ENCODE measurements at places on chromosomes 16 and 17.

DNA sequence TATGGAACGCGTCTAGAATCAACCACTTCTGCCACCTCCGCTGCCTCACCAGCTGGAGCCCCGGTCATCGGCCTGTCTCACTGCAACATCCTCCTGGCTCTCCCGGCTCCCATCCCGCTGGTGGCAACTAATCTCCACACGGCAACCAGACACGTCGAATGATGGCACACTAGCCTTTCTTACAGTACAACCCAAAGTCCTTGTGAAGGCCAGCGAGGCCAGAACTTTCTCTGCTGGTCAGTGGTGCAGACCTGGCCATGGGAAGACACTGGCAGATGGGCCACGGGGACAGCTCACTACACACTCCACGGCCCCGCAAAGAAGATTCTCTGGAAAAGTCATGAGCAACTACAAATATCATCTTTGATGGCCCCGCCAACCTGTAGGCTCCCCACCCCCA lies 117.6 kb downstream of the RMI2 start:
- no peak for DNase-seq

DNA sequence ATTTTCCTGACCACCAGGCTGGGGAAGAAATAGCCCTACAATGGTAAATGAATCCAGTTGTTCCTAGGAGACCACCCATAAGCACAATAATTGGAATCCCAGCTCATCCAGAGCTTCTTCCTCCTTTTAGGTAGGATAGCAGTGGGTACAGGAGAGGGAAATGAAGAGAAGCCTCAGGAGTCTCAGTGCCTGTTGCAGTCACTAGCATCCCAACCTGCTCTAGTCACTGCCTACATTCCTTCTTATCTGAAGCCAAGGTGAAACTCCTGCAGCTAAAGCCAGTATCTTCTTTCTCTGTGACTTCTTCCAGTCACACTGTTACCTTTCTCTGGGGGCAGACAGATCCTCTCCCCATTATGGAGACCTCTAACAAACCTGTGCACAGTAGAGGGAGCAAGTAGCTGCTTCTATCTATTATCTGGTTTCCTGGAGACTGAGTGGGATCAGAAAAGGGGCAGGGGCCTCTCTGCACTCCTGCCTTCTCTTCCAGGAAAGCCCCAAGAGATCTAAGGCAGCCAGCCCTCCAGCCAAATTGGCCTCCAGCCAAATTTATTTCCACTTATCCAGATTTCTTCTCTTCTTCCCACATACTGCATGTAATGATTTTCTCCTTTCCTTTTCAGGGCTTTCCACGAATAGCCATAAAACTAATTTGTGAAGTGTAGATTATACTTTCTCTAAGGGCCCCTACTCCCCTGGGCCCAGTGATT lies 85.5 kb downstream of the SSH2 start:
- DNase-seq, result no peak

GRCh38 chr17:72515291-72516065 lies 394.7 kb downstream of the SOX9 start:
- DNase-seq, result peak; percentile 51

- DNase-seq, result no peak
Measured at GRCh38 chr17:81870131-81870980, 781 bp downstream of the ARHGDIA start.

DNA sequence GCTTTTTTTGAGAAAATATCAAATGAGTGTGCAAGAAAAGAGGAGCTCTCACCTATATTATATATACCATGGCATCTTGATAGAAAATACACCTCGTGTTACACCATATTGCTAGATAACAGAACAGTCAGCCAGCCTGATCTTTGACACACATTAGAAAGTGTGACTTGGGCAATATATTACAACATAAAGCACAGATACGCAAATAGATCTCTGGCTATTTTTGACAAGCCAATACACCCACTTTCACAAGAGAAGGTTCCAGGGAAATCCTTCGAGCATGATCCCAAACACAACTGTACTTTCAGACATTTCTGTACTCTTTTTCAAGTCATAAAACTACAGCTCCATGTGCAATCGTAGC lies 9.4 kb downstream of the GGA2 start:
- no peak for DNase-seq

DNA sequence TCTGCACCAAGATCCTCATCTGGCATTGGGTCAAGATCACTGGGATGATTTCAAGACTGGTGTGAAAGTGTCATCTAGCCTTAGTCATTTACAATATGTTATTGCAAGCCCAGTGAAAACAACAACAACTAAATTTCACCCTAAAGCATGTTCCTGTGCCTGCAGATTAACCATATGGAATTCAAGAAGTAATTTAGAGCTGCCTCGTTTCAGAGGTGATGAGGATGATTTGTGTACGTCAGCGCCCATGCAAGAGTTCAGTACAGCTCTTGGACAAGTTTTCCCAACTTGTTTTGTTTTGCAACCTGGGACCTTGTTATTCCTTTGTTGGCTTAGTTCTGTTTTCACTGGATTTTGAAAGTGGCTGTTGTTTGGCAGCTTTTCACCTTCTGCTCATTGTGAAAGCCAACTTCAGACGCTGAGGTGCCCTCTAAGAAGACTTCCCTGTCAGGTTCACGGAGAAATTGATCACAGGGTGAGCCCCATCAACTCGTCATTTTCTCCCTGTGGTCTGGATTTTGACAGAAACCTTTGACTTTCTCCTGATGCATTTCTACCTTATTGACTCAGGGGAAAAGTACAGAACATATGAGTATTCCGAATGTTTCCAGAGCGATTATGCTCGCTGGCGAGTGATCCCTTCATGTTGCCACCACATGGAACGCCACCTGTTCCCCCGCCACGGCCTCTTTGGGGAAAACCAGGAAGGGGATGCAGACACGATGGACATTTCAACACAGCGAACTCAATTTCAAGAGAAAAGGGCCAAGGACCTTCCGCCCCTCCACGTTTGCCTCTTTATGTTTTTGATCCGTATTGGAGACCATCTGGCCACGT lies 85.6 kb downstream of the FOXL1 start:
- no peak for DNase-seq

DNA sequence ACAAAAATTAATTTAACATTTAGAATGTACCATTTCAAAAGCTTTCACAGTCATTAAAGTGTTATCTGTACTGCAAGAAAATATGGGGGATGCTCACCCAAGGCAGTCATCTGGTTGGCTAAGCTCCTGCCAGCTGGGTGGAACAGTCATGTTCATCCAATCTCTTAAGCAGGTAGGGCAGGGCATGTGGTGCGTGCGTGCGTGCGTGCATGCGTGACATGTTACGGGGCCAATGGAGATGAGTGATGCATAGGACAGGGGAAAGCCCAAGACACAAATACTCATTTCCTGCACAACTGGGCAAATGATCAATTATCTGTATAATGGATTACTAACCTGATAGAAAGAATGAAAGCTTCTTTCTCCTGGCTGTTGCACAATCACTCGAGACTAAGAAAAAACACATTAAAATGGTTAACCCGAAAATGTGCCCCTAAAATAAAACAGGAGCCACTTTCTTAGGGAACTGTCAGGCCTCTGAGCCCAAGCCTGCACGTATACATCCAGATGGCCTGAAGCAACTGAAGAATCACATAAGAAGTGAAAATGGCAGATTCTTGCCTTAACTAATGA lies 104.4 kb downstream of the MYO1D start:
- DNase-seq, result no peak

DNA sequence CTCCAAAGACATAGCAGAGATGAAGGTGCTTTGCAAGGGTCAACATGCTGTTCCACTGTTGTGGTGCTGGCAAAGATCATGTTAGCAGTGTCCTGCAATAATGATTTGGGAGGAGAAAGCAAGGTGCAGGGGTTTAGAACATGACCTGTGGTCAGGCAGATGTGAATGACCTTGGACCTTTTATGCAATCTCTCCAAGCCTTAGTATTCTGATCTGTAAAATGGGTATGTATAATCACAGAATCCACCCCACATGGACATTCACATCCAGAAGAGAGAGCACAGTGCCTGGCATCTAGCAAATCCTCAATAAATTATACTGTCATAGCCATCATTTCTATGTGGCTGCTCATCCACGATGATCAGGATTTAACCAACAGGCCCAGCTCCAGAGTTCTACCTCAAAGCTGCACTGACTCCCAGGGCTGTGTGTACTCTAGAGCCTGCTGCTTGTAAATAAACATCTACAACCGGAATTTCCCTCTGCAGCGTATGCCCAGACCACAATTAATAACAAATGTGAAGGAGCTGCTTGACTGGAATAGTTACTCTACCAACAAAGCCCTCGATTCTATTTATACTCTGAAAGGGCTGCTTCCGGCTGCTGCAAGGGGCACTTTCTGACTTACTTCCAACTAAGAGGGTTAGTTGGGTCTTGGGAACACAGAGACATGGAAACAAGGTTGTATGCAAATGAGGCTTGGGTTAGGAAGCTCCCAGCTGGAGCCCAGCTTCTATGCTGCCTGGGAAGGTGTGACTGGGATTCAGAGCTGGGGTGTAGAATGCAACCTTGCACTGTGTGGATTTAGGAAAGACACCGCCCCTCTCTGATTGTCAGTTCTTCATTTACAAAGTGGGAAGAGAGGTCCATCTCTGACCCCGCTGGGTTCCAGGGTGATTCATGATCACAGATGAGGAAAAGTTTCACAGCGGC lies 265.2 kb downstream of the XYLT1 start:
- DNase-seq, result no peak

GRCh38 chr17:48928876-48929811 lies 15.5 kb downstream of the SNF8 start:
- DNase-seq, result no peak

- DNase-seq, result no peak
Measured at GRCh38 chr17:79757140-79757745, 20.7 kb upstream of the CBX2 start.

- no peak for DNase-seq
Measured at GRCh38 chr16:88816736-88817535, 5.2 kb upstream of the APRT start.

DNA sequence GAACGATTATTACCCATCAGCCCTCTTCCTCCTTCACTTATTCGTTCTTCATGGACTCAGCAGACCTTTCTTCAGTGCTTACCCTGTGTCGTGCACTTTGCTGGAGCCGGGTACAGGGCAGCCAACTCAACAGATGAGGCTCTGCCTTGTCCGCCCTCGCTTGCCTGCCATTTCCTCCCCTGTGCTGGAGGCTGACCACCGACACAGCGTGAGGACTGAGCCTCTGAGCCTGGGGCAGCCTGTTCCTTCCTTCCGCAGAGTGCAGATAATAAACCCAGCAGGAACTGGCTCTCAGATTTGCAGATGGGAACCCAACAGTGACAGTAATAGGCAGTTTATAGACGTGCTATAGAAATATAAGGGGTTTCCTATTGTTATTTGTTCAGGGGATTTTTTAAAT lies 7.0 kb upstream of the SLC39A11 start:
- DNase-seq, result no peak

DNA sequence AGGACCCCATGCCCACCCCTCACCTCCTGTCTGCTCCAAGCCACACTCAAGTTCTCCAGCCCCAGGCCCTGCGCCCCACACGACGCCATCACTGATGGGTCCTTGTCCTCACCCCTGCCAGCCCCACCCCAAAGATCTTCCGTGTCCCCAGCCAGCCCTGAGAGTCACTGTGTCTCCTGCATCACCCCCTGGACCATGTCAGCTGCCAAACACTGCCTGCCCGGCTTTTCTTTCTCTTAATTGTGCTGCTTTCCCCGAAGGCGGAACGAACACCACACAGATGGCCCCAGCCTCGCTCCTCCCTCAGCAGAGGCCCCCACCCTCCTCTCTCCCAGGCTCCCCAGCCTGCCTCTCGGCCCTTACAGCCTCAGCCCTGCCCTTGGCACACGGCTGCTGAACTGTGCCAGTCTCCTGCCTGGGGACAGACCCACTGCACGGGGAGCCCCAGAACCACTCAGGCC lies 4.8 kb upstream of the GAA start:
- no peak for DNase-seq

- no peak for DNase-seq
Measured at GRCh38 chr17:62673614-62674362, 46.3 kb downstream of the MRC2 start.

DNA sequence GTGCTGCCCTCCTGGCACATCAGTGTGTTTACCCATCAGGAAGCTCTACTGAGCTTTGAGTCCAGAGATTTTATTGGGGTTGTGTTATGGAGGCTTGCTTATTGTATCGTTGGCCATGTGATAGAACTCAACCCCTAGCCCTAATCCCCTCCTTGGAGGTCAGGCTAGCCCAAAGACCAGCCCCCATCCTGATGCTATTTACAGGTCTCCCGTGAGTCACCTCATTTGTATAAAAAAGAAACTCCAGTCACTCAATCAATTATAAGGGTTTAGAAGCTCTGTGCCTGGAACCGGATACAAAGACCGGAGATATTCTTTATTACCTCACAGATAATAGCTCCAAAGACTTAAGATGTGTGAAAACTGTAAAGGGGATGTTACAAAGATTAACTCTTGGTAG lies 405.9 kb downstream of the CNTNAP4 start:
- DNase-seq, result no peak

- DNase-seq, result no peak
Measured at GRCh38 chr16:69157196-69157595, 24.7 kb downstream of the UTP4 start.

- no peak for DNase-seq
Measured at GRCh38 chr16:53042235-53042701, 10.4 kb downstream of the CHD9NB start.

DNA sequence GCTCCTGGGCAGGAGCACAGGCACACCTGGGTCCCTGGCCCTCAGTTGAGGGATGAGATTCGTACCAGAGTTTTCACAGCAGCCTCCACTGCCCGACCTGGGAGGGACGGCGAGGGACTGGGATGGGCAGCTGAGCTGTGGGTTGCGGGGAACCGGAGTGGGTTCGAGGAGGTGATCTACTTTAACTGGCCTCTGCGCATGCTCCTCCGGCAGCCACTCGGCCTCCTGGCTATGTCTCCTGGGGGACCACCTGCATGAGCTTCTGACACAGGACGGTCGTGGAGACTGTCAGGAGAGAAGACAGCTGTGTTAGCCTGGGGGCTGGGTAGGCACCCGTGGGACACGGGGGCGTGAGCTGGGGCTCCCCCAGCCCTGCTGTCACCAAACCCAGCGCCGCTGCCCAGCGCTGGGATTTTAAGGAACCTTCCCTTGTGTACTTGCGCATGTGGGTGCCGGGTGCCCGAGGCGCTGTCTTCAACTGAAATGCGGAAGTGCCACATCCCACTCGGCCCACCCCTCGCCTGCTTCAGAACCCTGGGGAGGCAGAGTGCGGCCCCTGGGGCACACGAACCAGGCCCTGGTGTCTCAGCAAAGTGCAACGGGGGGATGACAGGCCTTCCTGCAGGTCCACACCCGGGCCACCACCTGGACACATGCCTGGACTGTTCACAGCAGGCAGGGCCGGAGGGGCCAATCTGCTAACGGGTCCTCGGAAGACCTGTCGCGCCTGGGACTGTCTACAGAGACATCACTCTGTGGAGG lies 36.4 kb downstream of the SLC7A5 start:
- DNase-seq, result no peak
